ENCODE measurements at places on chromosomes 12 and 14.
A peak's percentile ranks its signal among the peaks of the same experiment; 100 is the strongest.

GRCh38 chr12:118979763-118980406 lies 1.5 kb upstream of the SRRM4 start:
- DNase-seq = no peak

DNA sequence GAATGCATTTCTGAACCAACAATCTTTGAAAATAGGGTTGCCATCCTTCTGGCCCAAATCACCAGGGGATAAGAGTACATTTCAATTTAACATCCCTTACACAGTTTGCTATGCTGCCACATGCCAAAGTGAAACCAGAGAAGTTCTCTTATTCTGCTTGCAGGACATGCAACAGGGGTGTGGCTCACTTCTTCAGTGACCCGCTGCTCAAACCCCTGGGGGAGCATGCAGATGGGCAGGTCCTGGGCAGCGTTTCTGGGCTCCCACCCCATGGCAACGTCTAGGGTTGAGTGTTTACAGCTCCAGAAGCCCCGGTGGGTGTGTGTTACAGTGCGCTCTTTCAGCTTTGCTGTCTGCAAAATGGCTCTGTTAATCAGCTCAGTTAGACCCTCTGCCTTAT lies 1306.3 kb upstream of the TMEM132C start:
- DNase-seq = no peak

DNA sequence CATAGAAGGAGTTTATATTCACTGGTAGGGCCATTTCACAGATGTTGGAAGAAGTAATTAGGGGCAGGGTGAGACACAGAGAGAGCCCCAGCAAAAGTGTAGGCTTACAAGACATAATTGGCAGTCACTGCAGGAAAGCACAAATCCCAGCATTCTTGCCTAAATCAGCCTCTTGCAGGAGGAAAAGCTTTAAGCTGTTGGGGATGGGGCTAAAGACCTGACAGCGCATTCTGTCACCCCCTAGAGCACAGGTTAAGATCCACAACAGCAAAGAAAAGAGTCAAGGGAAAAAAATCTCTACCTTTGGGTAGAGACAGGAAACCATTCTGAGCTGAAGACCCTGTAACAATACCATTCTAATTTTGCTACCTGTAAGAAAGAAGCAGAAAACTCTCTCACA lies 409.0 kb downstream of the DAD1 start:
- no peak for DNase-seq

DNA sequence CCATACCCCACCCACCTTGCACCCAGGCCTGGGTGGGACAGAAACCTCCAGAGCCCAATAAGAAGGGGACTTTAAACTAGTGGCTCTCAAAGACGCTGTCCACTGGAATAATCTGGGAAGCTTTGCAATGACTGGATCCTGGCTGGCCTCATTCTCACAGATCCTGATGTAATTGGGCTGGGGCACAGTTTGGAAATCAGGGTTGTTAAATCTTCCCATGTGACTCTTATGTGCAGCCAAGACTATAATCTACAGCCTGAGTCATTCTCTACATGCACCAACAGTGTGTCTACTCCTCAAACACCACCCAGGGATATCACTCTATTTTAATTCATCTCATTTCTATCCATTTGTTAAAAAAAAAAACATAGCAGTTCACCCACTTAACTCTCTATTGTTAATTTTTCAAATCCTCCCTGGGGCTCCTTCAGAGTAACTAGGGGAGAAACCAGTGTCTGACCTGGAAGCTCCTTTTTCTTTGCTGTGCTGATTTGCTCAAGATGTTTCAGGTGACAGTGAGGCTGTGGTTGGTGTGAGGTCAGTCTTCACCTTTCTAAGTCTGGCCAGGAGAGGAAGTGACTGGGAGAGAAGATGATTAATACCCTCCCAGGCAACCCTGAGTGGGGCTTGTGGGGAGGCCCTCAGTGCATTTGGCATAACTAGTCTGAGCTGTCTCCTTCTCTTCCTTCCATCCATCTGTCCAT lies 211.6 kb upstream of the SFSWAP start:
- no peak for DNase-seq

DNA sequence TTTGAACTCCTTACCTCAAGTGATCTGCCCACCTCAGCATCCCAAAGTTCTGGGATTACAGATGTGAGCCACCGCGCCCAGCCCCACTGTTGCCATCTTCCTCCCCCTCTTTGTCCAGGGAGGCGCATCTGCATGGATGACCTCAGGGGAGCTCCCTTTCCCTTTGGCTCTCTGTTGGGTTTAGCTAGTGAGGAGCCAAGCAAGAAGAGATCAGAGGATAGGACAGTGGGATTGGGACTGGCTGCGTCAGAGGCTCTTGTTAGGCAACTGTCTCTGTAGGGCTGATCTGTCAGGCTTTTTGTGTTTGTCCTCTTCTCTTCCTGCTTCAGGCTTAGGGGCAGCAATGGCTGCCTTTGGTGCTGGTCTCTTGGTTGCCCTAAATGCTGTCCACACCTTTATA lies 8.5 kb upstream of the IFT81 start:
- no peak for DNase-seq

- no peak for DNase-seq
Measured at GRCh38 chr14:48826058-48826457, 760.1 kb downstream of the RPS29 start.

GRCh38 chr12:110024051-110024450 lies 24.3 kb downstream of the C12orf76 start:
- DNase-seq = no peak

DNA sequence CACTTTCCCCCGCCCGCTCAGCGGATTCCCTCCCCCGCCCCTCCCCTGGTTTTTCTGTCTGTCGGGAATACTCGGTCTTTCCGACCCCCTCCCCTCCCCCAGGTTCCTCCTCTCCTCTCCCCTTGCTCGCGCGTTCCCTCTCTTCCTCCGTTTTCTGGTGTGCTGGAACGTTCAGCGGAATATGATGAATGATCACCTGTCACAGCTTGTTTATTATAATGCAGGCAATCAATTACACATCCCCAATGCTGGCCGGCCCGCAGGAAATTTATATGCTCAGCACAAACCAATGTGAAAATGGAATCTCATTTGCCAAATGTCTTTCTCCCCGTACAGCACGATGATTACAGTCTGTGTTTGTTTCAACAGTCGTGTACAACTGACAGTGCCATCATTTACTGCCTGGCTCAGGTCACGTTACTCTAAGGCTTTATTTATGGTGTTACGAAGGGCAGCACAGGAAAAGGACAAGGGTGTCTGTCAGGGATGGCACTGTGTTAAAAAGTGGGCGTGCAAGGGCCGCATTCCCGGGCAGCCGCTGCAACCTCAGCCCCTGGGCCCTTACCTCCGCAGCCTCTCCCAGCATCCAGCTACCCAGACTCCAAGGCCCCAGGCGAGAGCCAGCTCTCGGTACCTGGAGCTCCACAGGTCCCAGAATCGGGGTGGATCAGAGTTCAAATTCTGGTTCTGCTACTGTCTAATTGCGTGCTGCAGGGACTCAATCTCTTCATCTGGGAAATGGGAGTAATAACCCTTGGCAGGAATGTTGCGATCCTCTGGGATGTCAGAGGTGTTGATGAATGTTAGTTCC lies 24.7 kb upstream of the MAP1LC3B2 start:
- no peak for DNase-seq

DNA sequence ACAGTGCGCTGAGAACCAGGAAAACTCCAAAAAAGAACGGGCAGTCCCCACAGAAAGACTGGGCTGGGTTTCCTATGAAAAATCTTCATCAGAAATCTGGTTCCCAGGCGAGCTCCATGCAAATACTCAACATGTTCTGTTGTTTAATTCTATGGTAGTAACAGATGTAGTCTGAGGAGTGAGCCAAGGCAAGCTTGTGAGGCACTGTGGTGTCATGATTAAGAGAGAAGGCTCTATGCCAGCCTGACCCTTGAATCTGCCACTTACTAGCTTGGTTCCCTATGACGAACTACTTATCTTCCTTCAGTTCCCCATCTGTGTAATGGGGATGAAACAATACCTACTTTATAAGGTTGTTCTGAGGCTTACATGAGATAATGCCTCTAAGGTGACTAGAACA lies 10.7 kb downstream of the POMT2 start:
- no peak for DNase-seq

DNA sequence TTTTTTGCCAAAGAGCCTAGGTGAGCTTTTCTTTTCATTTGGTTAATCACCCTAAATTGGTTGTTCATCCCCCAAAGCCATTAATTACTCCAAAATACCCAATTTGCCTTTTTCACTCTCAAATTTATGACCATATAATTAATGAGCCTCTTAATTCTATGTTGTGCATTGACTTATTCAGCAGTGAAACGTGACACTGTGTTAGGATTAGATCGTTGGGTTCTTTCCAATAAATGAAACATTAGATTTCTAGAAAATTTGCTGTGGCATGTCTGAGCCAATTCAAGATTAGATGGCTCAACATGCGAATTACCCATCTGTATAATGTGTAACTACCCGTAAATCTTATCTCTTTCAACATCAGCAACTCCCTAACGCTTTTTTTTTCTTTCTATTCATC lies 273.4 kb downstream of the BMP4 start:
- DNase-seq = no peak

- DNase-seq = no peak
Measured at GRCh38 chr14:58299401-58300330, 1.3 kb downstream of the ARID4A start.

- no peak for DNase-seq
Measured at GRCh38 chr12:58566599-58566998, 353.7 kb downstream of the LRIG3 start.

DNA sequence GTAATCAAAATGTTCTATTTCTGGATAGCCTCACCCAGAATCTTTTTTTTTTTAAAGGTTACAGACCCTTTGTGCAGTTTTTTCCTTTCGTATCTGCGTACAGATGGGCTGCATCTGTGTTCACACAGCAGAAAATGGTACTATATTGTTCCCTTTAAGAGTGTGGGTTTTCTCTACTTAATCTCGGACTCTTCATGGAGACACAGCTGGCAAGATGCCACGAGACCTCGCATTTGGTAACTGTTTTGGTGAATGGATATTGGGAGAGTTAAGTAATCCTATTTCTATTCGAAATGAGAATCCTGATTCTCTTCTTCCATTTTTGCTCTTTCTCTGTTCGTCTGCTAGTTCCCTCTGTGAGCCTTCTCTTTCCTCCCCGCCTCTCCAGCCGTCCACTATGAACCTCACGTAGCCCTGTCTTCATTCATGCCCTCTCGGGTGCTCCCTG lies 85.7 kb downstream of the SAMD4A start:
- no peak for DNase-seq

DNA sequence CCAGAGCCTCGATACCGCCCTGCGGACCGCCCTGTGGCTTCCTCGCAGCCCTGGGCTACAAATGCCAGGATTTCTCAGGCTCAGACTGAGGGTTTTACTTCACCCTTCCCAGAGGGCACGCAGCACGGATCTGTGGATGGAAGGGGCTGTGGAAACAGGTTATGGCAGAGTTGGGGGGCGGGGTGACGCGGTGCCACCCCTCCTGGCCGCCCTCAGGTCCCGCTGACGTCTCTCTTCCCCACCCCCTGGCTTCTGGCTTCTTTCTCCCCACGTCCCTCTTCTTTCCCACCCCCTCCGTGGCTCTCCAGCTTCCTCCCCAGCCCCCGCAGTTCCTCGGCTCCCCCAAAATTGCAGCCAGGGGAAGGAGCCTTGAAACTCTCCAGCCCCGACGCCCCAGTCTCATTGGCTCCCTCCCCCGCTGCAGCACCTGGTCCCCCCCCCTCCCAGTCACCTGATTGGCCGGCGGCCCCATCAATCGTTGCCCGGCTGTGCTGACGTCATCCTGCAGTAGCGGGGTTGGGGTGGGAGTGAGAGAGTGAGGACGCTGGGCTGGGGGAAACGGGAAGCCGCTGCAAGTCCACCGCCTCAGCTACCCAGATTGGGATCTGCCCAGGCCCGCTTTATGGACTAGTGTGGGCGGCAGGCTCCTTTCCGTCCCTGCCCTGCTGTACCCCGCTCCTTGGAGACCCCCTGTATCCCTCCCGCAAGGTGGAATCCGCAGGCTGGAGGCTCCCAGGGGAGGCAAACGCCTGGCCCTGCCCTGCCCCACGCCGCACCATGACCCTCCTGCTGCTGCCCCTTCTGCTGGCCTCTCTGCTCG lies at the start of gene CLSTN3:
CLSTN3 (plus strand) TSS at position 500 of the 820 bp plus-strand sequence; CDS start at position 778, 278 bp downstream.
- DNase-seq = peak; percentile 84

Measured in CD4-positive, alpha-beta T cell treated with Interleukin-15 for 1 hour (primary cell).